Stimulated activated CD4-positive, alpha-beta T cell treated with anti-CD3 and anti-CD28 coated beads, Interleukin-1b, Interleukin-23, amount 100 ng/mL, for 4 hours (primary cell): ENCODE measurements at places on chromosomes 5 and 9.

DNA sequence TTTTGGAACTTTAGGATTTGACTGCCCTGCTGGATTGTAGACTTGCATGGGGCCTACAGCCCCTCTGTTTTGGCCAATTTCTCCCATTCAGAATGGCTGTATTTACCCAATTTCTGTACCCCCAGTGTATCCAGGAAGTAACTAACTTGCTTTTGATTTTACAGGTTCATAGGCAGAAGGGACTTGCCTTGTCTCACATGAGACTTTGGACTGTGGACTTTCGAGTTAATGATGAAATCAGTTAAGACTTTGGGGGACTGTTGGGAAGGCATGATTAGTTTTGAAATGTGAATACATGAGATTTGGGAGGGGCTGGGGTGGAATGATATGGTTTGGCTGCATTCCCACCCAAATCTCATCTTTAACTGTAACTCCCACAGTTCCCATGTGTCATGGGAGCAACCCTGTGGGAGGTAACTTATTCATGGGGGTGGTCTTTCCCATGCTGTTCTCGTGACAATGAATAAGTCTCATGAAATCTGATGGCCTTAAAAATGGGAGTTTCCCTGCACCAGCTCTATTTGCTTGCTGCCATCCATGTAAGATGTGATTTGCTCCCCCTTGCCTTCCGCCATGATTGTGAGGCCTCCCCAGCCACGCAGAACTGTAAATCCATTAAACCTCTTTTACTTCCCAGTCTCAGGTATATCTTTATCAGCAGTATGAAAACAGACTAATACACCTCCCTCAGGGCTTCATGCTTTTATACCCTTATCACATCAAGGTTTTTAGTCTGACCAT is 206.6 kb downstream of the DENND1A start:
- no peak for DNase-seq

DNA sequence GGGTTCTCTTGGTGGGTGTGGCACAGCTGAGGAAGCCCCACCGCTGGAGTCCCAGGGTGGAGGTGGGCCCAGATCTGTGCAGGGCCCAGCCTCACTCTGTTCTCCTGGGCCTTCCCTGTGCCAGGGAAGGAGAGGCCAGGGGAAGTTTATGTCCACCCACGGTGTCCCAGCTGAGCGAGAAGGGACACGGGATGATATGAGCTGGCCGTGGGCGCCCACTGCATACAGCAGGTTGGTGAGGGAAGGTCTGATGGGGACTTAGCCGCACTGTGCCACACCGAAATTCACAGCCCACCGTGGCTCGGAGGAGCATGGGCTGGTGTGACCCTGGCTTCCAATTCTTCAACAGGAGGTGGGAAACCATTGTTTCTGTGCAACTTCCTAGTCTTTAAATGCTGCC is 33.9 kb downstream of the UNC5A start:
- no peak for DNase-seq

- no peak for DNase-seq
Observed at GRCh38 chr9:68747043-68747533, 42.0 kb downstream of the PIP5K1B start.

- DNase-seq, result no peak
Observed at GRCh38 chr5:169299191-169299662, 1.7 kb downstream of the SLIT3 start.

DNA sequence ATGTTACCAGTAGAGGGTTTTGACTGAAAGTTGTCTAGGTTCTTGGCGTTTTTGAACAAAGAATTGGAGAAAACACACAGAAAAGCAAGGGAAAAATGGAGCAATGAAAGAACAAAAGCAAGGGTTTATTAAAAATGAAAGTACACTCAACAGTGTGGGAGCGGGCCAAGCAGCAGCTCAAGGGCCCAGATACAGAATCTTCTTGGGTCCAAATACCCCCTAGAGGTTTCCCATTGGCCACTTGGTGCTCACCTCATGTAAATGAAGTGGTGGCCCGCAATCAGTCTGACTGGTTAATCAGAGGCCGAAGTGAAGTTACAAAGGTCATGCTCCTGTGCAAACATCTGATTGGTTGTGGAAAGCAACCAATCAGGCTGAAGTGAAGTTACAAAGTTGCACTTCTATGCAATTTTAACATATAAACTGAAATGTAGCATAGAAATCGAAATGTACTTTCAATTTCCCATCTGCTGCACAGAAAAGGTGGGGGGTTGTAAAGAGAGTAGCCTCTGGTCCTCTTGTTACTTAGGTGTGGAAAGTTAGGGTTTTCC is 1.9 kb upstream of the GM2A start:
- no peak for DNase-seq

- no peak for DNase-seq
Observed at GRCh38 chr5:32916648-32917047, 205.5 kb downstream of the NPR3 start.

DNA sequence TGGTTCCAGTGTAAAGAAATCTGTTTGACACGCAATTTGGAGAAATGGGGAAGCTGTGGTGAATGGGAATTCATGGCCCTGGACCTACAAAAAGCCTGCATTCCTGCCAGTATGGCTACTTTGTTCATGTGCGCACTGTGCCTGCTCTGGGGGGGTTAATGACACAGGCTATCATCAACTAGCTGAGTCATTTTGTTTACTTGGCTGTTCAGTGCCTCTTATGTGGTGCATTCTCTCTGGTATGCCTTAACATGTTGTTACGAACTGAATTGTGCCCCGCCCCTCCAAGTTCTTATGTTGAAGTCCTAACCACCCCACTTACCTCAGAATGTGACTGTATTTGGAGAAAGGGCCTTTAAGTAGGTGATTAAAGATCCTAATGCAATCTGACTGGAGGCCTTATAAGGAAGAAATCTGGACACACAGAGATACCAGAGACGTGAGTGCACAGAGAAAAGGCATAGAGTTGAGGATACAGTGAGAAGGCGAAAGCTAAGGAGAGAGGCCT is 20.4 kb upstream of the UBAP1 start:
- DNase-seq, result no peak

DNA sequence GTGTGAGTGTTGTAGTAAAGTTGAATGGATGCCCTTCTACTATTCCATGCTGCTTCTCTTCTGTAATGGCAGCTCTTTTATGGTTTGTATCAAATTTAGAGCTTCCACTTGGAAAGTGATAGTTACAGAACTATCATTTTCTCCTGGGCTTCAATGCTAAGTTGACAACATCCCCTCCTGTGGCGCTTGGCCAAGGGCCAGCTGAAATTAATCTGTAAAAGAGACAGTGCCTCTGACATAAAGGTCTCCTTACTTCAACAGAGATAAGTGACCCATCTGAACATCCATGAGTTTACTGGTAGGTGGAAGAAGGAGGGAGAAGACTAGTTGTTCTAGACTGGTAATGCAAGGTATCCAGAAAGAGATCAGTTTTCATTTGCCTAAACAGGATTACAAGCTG is 39.7 kb downstream of the CHSY3 start:
- DNase-seq, result no peak

DNA sequence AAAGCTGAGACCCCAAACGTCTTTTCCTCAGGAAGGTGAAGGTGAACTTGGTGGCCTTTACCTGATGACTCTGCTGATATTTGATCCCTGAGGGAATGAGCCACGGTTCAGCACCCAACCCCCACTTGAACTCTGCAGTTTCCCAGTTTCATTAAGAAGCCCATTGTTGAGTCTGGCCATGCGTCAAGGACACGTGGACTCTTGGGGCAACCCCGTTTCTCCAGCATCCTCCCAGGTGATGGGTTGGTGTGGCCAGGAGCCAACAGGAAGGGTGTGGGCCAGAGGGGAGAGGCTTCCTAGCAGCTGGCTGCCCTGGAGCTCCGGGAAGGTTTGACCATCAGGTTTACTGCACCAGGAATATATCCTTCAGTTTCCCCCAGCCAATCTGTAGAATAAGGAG is 59.5 kb upstream of the GNE start:
- no peak for DNase-seq
